Stimulated activated CD4-positive, alpha-beta T cell treated with anti-CD3 and anti-CD28 coated beads, Interleukin-1b, Interleukin-23, amount 100 ng/mL, for 24 hours (primary cell): ENCODE measurements at places on chromosomes 3 and 15.

DNA sequence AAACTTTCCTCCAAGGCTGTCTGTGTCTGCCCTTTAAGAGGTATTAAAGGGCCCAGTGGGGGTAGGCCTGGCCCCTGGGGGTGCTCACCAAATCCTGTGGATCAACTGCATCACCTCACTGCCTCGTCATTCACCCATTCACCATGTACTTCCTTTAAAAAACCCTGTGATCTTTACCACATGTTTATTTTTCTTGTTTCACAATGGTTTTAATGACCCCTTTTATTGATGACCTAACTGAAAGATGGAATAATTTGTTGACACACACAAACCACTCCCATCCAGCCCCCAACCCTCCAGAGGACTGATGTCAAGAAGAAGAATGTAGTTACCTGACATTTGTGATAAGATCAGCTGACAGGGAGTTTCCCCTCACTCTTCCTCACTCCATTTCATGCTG is 40.8 kb downstream of the KCNAB1 start:
- no peak for DNase-seq

DNA sequence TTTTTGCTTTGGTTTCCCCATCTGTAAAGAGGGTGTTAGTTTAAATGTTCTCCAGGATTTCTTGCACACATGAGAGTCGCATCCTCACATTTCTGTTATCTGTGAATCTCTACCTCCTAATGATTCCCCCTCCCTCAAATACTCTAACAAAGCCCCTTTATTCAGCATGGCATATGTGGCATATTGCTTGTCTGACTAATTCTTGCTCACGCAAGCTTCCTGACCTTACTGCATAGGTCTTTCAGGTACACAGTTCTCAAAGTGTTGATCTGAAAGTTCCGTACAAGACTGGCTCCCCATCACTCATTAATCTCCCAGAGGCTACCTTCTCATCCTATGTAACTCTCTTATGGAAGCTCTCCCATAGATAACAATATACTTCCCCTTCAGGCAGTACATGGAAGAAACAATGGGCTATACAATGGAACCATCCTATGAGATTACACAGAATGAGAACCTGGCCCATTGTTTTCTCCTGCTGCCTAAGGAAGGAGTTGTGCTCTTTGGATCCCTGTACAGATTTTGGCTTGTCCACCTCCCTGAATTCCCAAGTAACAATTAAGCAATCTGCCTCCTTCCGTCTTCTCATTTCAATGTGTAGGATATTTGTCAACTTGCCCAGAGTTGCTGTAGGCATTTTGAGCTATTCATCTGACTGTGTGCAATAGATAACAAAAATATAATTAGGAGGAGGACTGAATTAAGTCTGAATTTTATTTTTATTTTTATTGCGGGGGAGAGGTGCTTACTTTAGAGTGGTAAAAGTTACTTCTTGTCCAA is 51.0 kb downstream of the PPARG start:
- DNase-seq = no peak

DNA sequence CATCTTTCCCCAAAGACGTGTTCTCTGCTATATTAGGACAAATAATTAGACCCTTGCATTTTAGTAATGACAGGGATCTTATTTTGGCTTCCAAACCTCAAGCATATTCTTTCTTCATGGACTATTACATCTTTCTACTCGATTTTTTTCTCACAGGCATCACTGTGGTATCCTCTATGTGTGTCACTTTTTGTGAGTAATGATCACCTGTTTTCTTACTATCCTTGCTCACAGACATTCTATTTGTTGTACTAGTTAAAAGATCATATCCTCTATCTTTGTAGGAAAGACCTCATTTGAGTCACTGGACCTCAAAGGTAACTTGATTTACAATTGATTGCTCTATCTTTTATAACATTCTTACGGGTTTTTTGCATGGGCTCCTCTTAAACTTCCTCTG is 6.8 kb downstream of the C3orf80 start:
- no peak for DNase-seq

GRCh38 chr15:85423256-85423655 is 42.9 kb downstream of the AKAP13 start:
- DNase-seq = no peak

DNA sequence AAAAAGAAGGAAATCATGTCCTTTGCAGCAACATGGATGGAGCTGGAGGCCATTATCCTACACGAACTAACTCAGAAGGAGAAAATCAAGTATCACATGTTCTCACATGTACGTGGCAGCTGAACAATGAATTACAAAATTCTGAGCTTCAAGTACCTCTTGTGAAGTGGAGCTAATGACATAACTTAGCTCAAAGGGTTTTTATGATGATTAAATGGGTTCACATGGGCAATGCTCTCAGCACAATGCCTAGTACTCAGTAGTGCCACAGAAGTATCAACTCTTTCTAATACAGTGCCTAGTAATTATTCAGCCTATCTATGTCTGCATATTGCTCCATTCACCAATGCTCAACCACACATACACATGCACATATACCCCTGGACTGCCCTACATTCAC is 407.5 kb upstream of the WNT5A start:
- no peak for DNase-seq

DNA sequence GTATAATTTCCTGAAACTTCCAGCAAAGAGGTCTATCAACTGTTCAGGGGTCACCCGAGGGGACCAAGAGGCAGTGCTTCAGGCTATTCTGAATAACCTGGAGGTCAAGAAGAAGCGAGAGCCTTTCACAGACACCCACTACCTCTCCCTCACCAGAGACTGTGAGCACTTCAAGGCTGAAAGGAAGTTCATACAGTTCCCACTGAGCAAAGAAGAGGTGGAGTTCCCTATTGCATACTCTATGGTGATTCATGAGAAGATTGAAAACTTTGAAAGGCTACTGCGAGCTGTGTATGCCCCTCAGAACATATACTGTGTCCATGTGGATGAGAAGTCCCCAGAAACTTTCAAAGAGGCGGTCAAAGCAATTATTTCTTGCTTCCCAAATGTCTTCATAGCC is 6.8 kb downstream of the GCNT3 start:
- no peak for DNase-seq

GRCh38 chr3:14319654-14320182 is 82.7 kb upstream of the SLC6A6 start:
- no peak for DNase-seq

GRCh38 chr15:49083401-49084284 is 37.4 kb upstream of the SECISBP2L start:
- no peak for DNase-seq

DNA sequence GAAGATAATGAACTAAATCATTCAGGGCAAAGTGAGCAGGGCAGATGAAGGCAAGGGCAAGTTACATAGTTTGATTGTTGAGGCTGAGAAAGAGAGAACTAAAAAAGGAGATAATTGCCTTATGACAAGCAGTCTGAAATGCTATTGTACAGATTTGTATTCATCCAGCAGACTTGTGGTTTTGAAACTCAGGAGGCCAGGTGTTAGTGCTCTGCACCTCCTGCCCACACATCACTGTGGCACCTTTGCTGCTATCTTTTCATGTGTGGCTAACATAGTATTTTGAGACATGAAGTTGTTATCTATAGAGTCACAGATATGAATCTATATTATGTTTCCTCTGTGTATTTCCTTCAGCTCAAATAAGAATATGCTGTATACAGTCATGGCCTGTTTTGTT is 24.3 kb upstream of the SUCLG2 start:
- no peak for DNase-seq

- no peak for DNase-seq
These were observed 148.1 kb downstream of the WDR72 start for GRCh38 chr15:53611145-53611920.

DNA sequence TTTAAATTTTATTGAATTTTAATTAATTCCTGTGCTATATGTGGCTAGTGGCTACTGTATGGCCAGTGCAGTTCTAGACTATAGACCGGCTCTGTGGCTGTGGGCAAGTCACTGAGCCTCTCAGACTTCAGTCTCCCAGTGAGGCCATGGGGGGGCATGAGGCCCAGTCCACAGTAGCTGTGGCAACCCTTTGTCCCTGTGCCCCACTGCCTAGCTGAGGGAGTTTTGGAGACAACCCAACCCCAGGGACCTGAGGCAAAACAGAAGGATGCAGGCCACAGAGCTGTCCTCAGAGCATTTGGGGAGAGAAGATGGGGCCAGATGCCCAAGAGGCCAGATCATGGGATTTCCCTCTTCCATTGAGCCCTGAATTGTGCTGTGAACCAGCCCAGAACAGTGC is 18.9 kb upstream of the POC1A start:
- DNase-seq = no peak

DNA sequence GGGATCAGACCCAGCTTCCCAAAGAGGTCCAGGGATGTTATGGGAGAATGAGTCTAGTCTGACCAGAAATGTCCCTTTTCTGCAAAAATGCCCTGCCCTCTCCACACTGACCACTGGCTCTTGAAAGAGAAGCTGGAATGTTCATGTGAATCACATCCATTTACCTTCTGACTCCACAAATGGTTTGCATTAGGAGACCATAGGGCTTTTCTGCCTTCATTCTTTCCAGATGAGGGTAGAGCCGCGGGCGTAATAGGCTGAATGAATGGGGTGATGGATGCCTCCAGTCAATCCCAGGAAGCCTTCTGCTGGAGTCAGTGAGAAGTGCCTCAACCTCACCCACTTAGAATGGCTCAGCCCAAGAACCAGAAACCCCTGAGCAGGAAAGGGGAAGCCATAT is 47.2 kb upstream of the IREB2 start:
- no peak for DNase-seq

- DNase-seq = no peak
These were observed 620 bp upstream of the ANP32A start for GRCh38 chr15:68821190-68821840.

DNA sequence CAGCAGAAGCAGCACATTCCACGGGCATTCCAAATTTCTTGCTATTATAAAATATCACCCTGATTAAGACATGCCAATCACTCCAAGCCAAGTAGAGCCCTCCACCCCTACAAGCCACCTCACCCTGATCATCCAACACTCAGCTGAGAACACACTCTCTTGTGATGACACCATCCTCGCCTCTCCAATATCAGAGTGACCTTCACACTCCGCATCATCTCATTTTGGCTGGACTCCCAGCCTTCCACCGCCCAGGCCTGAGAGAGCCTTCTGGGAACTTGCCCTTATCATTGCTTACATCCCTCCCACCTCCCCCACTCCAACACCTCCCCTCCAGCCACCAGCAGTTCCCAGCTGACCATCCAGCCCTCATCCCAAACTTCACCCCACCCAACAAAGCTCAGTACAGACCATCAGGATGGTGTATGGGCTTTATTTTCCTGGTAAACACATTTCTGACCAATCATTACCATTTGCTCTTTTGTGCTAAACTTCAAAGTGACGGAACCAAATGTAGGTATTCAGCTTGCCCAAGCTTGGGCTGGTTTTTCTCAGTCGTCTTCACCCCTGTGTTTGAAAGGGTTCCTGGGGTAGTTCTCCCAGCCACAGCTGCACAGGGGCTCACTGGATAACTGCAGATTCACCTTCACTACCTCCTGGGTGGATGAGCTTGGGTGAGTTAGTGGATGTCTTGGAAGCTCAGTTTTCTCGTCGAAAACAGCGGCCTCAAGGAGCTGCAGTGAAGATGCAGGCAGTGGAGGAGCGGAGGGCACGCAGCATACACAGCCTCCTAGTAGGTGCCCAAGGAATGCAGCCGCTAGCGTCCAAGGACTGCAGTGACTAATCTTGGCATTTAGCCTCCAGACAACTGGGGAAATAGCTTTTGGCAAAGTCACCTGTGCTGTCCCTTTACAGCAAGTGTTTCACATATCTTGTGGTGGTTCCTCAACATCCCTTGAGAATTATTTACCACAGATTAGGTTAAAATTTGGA is 115.1 kb downstream of the LIPC start:
- no peak for DNase-seq

DNA sequence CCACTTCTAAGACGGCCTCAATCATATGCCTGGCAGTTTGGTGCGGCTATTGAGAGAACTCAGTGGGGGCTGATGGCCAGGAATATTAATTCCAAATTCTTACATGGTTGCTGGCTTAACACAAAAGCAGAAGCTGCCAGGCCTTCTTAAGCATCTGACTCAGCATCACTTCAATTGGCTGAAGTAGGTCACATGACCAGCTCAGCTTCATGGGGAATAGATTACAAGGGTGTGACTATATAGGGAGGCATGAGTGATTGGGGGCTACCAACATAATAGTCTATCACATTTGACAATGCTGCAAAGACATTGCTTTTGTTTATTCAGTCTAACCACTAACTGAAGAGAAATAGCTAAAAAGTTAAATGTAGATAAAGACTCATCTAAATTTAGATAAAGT is 101.6 kb upstream of the ANKRD28 start:
- DNase-seq = no peak

DNA sequence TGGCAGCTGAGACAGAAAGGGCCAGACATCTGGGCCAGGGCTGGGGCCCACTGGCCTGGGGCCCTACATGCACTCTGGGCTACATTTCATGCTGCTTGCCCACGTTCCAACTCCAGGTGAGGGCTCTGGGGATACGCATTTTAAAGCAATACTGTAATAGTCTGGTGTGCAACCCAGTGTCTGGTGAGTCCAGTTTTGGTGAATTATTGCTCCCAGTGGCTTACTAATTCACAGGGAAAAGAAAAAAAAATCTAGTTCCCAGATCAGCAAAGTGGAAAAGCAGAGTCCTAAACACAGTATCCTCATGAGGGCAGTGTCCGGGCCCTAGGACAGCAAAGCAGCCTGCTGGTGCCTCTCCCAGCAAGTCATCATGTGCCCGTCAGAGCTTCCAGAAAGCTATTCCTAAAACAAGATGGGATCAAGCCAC is 82.4 kb downstream of the CCNL1 start:
- no peak for DNase-seq

- no peak for DNase-seq
These were observed 60.5 kb downstream of the CERS3 start for GRCh38 chr15:100468285-100468684.

DNA sequence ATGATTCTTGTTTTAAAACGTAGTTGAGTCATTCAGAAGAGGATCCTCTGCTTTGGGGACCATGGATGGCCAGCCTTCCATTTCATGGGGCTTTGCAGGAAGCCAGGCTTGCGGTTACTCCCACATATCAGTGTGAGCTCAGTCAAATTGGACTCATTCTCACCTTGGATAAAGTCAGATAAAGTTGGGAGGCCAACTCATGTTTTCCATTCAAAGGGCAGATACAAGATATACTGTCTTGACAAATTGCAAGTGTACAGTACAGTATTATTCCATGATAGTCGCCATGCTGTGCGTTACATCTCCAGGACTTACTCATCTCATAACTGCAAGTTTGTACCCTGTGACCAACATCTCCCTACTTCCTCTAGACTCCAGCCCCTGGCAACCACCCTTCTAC is 25.5 kb upstream of the B3GNT5 start:
- DNase-seq = no peak

DNA sequence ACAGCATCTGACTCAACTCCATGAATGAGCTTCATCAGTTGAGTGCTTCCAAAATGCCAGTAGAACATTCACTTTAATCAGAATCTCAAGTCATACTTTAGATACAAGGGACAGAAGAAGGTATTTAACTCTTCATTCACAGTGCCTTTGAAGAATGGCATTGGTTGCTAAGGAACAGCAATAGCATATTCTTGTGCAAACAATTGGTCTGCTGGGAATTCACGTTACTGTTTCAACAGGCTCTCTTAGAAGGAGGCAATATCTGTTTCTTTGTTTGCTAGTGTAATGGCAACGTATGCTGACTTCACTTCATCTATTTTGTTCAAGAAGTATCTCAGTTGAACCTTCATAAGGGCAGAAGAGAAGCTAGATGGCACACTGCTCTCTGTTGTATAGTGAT is 113.9 kb downstream of the TMEM108 start:
- no peak for DNase-seq

- DNase-seq = no peak
These were observed 473.9 kb downstream of the MFSD1 start for GRCh38 chr3:159275741-159276140.

- DNase-seq = no peak
These were observed 54.5 kb downstream of the ACAD9 start for GRCh38 chr3:128933922-128934253.
